Psoas muscle (tissue), 8 donors: ENCODE measurements at places on chromosomes 16 and 17. TPM values are rescaled to one million over a fixed set of nuclear protein-coding genes. Genes with fewer than 3 reads are reported as not detected.

DNA sequence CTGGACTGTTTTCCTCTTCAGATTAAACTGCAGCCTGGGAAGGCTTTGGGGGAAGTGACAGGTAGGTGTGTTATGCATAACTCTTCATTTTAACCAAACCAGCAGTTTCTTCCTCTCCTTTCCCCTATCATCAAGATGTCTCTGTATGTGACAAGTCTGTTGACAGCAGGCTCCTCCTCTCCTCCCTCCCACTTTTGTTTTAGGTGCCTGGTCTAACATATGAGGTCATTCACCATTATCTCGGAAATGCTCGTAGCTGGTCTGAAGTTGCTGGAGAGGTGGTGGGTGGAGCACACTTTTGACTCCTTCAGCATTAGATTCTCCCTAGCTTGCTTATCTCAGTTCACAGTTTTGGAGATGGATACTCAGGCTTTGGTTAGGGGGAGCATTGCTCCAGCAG, 571.0 kb upstream of the EEF2KMT start:
- no peaks in the 10 kb centered on the region for H3K27me3 ChIP-seq
- no peaks in the 10 kb centered on the region for H3K4me1 ChIP-seq
- H3K4me3 ChIP-seq, result no peak overlapping the region
- DNase-seq, result no peak
- H3K27ac ChIP-seq, result no peak overlapping the region

- H3K27me3 ChIP-seq, result no peaks in the 10 kb centered on the region
- H3K27ac ChIP-seq, result no peak overlapping the region
- no peaks in the 10 kb centered on the region for H3K36me3 ChIP-seq
- H3K4me3 ChIP-seq, result no peak overlapping the region
- no peak for DNase-seq
Observed at GRCh38 chr16:54176376-54176901, 110.1 kb downstream of the IRX3 start.

DNA sequence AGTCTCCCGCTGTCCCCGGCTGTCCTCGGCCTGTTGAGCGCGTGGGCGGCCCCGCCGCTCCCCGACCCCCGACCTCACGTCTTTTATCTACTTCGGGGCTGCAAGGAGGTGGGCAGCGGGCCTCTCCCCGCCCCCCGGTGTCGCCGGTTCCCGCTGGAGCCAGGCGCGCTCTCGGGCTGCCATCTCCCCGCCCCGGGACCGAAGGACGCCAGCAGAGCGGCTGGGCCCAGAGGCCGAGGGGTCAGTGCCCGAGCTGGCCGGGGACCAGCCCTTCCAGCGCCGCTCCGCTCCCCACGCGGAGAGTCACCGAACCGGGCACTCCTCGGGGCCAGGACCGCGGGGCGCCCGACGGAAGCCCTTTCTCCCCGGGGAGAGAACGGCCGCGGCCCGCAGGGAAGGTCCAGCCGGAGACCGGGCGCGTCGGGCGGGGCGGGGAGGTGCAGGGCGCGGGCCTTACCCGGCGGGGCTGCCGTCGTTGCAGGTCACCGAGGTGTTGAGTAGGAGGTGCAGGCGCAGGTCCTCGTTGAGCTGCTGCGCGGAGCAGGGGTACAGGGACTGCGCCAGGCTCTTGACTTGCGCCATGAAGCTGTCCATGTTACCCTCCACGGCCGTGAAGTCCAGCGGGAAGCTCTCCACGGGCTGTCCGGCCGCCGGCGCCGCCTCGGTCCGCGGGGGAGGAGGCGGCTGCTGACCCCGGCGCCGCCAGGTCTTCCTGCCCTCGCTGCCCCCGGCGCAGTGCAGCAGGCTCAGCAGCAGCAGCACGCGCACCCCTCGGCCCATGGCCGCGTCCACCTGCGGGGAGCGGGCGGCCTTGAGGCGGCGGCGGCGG, 643 bp downstream of the NOTUM start:
- H3K4me1 ChIP-seq, result peaks cover 27% of the 10 kb centered on the region
- H3K36me3 ChIP-seq, result no peaks in the 10 kb centered on the region
- no peak overlapping the region for H3K27ac ChIP-seq

The ANKRD11 gene
- total RNA-seq, result 57.2 TPM

The GRB7 gene
- total RNA-seq, result not detected

The SLFN11 gene
- 8.3 TPM for total RNA-seq

- peak; percentile 56 for DNase-seq
- no peaks in the 10 kb centered on the region for H3K36me3 ChIP-seq
- no peaks in the 10 kb centered on the region for H3K27me3 ChIP-seq
- H3K4me3 ChIP-seq, result peak overlapping the region; percentile 44
- no peak overlapping the region for H3K27ac ChIP-seq
Observed at GRCh38 chr17:81429821-81430551, 34.7 kb downstream of the BAHCC1 start.

GRCh38 chr17:17985555-17985954, 12.9 kb downstream of the DRC3 start:
- no peak for DNase-seq
- H3K36me3 ChIP-seq, result no peaks in the 10 kb centered on the region
- H3K27ac ChIP-seq, result no peak overlapping the region
- H3K4me3 ChIP-seq, result no peak overlapping the region

- no peaks in the 10 kb centered on the region for H3K27me3 ChIP-seq
- H3K27ac ChIP-seq, result no peak overlapping the region
- H3K4me3 ChIP-seq, result no peak overlapping the region
- H3K36me3 ChIP-seq, result no peaks in the 10 kb centered on the region
- no peak for DNase-seq
- peaks cover 68% of the 10 kb centered on the region for H3K4me1 ChIP-seq
Observed at GRCh38 chr16:85199069-85199725, 86.9 kb upstream of the CIBAR2 start.

GRCh38 chr17:41975099-41976083, 8.8 kb downstream of the CNP start:
- H3K27ac ChIP-seq, result peak overlapping the region; percentile 80
- H3K4me1 ChIP-seq, result peaks cover 25% of the 10 kb centered on the region
- peaks cover 4% of the 10 kb centered on the region for H3K36me3 ChIP-seq
- no peak overlapping the region for H3K4me3 ChIP-seq
- peak; percentile 31 for DNase-seq

GRCh38 chr16:23156946-23157460, 7.8 kb upstream of the USP31 start:
- DNase-seq, result no peak
- H3K4me3 ChIP-seq, result no peak overlapping the region
- no peaks in the 10 kb centered on the region for H3K4me1 ChIP-seq
- H3K36me3 ChIP-seq, result no peaks in the 10 kb centered on the region
- no peaks in the 10 kb centered on the region for H3K27me3 ChIP-seq
- H3K27ac ChIP-seq, result no peak overlapping the region

DNA sequence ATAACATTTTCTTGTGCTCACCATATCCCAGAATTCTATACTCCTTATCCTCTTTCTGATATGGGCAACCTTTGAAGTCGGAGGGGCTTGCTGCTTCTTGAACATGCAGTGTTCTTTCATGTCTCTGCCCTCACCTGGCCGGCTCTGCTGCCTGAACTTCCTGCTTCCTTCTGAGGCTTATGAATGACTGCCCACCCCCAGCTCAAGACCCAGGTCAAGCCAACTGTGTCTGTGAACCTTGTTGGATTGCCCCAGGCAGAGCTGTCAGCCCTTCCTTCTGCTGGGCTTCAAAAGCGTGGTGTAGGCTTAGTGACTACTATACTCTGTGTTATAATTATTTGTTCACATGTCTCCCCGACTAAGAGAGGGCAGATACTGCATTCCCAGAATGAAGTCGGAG, 506.5 kb downstream of the HS3ST4 start:
- no peaks in the 10 kb centered on the region for H3K4me1 ChIP-seq
- no peak for DNase-seq
- H3K4me3 ChIP-seq, result no peak overlapping the region
- H3K27ac ChIP-seq, result no peak overlapping the region
- H3K36me3 ChIP-seq, result no peaks in the 10 kb centered on the region

DNA sequence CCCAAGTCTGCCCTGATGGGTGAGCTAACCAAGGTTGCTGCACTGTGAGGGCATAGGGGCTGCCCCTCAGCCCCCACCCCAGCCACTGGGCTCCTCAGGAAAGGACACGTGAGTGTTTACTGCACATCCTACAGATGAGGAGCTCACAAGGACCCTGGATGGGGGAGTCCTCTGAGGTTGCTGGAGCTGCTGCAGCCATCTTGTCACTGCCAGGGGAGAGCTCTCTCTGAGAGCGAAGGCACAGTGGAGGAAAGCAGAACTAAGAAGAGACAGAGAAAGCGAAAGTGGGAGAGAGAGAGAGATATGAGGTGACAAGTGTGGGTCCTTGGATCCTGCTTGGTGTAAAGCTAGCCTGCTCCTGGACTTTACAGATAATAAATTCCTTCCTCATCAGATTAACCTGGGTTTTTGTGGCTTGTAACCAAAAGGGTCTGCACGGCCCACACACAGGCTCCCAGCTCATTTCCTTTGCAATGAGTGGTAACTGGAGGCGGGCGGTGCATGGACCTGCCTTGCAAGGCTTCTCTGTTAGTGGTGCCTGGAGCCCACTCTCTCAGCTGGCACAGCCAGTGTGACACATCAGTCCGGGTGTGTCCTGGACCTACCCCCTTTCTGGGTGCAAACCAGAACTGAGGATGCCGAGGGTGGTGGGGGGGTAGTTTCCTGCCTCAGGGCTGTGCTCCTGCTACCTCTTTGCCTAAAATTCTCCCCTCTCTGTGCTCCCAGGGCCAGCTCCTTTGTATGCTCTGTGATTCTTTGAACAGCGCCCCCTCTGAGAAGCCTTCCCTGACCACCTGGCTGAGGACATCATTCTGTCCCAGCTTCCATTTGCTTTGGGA, 14.2 kb downstream of the SNX20 start:
- H3K4me3 ChIP-seq, result no peak overlapping the region
- H3K27me3 ChIP-seq, result no peaks in the 10 kb centered on the region
- DNase-seq, result no peak
- no peak overlapping the region for H3K27ac ChIP-seq
- H3K36me3 ChIP-seq, result no peaks in the 10 kb centered on the region

- H3K4me3 ChIP-seq, result peak overlapping the region; percentile 89
- peak overlapping the region; percentile 84 for H3K27ac ChIP-seq
- no peaks in the 10 kb centered on the region for H3K27me3 ChIP-seq
- H3K4me1 ChIP-seq, result peaks cover 46% of the 10 kb centered on the region
- no peaks in the 10 kb centered on the region for H3K36me3 ChIP-seq
Observed at GRCh38 chr17:77959926-77960521, 1.5 kb downstream of the TNRC6C start.

- peaks cover 52% of the 10 kb centered on the region for H3K27me3 ChIP-seq
- no peak overlapping the region for H3K27ac ChIP-seq
Observed at GRCh38 chr17:36928471-36929345, 8.6 kb upstream of the LHX1 start.

- H3K27ac ChIP-seq, result no peak overlapping the region
- H3K4me1 ChIP-seq, result no peaks in the 10 kb centered on the region
Observed at GRCh38 chr17:8884336-8884990, 17.0 kb upstream of the PIK3R6 start.

The KRTAP1-1 gene
- total RNA-seq, result not detected

DNA sequence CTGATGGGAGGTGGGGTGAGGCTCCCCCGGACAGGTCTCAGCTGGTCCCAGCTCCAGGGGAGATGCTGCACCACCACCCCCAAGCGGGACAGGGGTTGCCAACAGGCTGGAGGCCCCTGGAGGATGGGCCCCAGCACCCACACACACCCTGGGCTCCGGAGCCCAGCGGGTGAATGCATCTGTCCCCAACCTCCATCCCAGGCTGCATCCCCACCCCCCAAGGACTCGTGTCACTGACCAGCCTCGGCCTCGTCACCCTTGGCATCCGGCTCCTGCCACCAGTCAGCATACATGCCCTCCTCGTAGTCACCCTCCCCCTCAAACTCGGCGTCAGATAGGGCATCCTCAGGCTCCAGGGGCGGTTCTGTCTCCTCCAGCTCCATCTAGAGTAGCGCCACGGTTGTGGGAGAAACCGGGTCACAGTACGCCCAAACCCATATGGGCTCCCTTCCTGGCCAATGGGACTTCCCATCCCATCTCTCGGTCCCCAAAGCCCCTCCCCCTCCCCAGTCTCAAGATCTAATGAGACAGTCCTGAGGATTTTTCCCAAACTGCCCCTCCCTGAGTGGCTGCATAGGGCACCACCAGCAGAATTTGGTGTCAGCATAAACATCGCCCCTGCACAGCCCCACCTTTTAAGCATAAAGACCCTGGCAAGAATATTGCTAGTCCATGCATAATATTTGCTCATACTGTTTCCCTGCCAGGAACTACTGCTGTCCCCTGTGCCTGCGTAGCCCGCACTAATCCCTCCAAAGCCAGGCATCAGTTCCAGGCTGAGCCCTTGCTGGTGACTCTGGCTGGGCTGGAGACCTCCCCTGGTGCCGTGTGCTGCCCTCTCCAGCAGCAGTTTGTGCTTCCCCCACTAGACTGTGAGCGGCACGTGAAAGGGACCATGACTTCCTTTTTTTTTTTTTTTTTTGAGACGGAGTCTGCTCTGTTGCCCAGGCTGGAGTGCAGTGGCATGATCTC, 8.4 kb downstream of the P3H4 start:
- no peaks in the 10 kb centered on the region for H3K36me3 ChIP-seq
- no peak overlapping the region for H3K4me3 ChIP-seq
- no peaks in the 10 kb centered on the region for H3K27me3 ChIP-seq
- no peak for DNase-seq

GRCh38 chr16:89823087-89823823, 5.0 kb upstream of the SPIRE2 start:
- H3K27ac ChIP-seq, result no peak overlapping the region
- H3K4me3 ChIP-seq, result no peak overlapping the region
- no peak for DNase-seq
- H3K4me1 ChIP-seq, result no peaks in the 10 kb centered on the region

The ITGA2B gene
- total RNA-seq, result 0.08 TPM

The CD300H gene
- total RNA-seq, result not detected

- peaks cover 40% of the 10 kb centered on the region for H3K4me1 ChIP-seq
- peak overlapping the region; percentile 44 for H3K27ac ChIP-seq
- DNase-seq, result no peak
- H3K36me3 ChIP-seq, result peaks cover 16% of the 10 kb centered on the region
- H3K4me3 ChIP-seq, result no peak overlapping the region
Observed at GRCh38 chr16:97822-98221, 19.8 kb downstream of the MPG start.

- H3K27me3 ChIP-seq, result peaks cover 18% of the 10 kb centered on the region
- H3K36me3 ChIP-seq, result no peaks in the 10 kb centered on the region
- H3K4me1 ChIP-seq, result peaks cover 26% of the 10 kb centered on the region
- DNase-seq, result no peak
Observed at GRCh38 chr17:56597495-56597990, 4.0 kb downstream of the NOG start.

The CHST5 gene
- total RNA-seq, result 0.27 TPM

DNA sequence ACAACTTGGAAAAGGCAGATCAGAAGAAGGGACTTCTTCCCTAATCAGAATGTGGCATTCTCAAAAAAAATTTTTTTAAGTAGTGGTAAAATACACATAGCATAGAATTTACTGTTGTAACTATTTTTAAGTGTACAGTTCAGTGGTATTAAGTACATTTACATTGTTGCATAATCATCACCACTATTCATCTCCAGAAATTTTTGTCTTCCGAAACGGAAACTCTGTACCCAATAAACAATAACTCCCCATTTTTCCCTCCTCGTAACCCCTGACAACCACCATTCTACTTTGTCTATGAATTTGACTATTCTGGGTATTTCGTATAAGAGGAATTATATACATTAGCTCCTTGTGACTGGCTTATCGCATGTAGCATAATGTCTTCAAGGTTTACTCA, 18.9 kb downstream of the METTL9 start:
- H3K27me3 ChIP-seq, result no peaks in the 10 kb centered on the region
- H3K4me1 ChIP-seq, result peaks cover 8% of the 10 kb centered on the region
- no peak for DNase-seq
- no peak overlapping the region for H3K27ac ChIP-seq
- H3K36me3 ChIP-seq, result peaks cover 26% of the 10 kb centered on the region

The UNK gene
- 8.2 TPM for total RNA-seq
